Activated T-cell treated with anti-CD3 and anti-CD28 coated beads, Interleukin-2, amount 50 U/mL, for 72 hours (primary cell): ENCODE measurements at places on chromosomes 5 and 9. TPM values are rescaled to one million over a fixed set of nuclear protein-coding genes. Genes with fewer than 3 reads are reported as not detected.

The QRFP gene
- not detected for total RNA-seq

The SMIM33 gene
- total RNA-seq: 0.35 TPM

DNA sequence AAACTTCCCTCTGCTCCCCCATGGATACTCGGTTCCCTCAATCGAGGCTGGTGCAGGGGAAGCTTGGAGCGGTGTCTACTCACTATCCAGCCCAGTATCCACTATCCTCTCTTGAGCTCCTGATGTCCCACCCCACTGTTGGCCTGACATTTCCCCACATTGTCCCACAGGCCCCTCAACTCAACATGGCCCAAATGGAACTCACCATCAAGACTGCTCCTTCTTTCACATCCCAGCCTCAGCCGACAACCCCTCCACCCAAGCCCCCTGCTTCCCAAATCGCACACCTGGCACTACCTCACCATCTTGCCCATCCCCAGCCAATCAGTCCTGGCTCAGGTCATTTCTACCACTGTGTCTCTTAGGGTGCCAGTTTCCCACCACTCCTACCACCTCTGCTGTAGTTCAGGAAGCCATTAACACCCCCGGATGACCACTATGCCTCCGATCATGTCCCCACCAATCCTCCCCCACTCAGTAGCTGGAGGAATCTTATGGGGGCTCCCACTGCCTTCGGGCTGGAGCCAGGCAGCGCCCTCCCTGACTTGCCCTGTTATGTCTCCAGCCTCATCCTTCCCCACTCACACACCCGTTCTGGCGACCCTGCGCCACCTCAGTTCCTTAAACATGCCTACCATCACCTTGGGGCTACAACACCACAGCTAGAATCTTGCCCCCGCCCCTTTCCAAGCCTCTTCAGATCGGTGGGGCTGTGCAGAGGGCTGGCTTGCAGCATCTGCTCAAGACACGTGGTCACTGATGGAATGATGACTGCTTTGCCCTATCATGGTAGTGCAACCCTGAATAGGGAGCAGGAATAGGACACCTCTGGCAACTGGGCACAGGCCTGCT lies 273.6 kb downstream of the FSTL4 start:
- no peaks in the 10 kb centered on the region for H3K27me3 ChIP-seq
- no peaks in the 10 kb centered on the region for H3K36me3 ChIP-seq
- H3K27ac ChIP-seq: no peak overlapping the region
- no peak for DNase-seq

GRCh38 chr5:175517824-175518450 lies 39.6 kb downstream of the SFXN1 start:
- H3K4me3 ChIP-seq: peak overlapping the region; percentile 83
- no peaks in the 10 kb centered on the region for H3K27me3 ChIP-seq
- DNase-seq: peak; percentile 83
- H3K27ac ChIP-seq: peak overlapping the region; percentile 99
- H3K4me1 ChIP-seq: peaks cover 87% of the 10 kb centered on the region

GRCh38 chr5:55052383-55052931 lies 28.4 kb downstream of the GZMK start:
- H3K36me3 ChIP-seq: peaks cover 11% of the 10 kb centered on the region
- no peak overlapping the region for H3K27ac ChIP-seq
- peaks cover 5% of the 10 kb centered on the region for H3K4me1 ChIP-seq
- DNase-seq: no peak

DNA sequence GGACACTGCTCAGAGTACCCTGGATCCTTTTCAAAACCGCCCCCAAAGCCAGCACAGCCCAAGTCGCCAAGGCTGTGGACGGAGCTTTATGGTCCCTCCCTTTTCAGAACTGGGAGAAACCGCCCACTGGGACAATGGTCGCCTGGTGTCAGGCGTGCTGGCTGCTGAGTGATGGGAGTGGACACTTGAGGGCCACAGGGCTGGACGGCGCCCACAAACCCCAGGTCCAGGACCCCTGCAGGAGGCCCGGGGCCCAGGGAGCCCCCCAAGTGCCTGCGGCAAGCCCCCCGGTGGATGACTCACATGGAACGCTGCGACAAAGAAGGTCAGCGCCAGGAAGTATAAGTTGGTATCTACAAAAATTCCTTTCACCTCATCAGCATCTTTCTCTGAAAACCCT lies 10.9 kb downstream of the CLPTM1L start:
- H3K4me3 ChIP-seq: no peak overlapping the region
- no peaks in the 10 kb centered on the region for H3K27me3 ChIP-seq
- DNase-seq: no peak
- H3K27ac ChIP-seq: no peak overlapping the region

DNA sequence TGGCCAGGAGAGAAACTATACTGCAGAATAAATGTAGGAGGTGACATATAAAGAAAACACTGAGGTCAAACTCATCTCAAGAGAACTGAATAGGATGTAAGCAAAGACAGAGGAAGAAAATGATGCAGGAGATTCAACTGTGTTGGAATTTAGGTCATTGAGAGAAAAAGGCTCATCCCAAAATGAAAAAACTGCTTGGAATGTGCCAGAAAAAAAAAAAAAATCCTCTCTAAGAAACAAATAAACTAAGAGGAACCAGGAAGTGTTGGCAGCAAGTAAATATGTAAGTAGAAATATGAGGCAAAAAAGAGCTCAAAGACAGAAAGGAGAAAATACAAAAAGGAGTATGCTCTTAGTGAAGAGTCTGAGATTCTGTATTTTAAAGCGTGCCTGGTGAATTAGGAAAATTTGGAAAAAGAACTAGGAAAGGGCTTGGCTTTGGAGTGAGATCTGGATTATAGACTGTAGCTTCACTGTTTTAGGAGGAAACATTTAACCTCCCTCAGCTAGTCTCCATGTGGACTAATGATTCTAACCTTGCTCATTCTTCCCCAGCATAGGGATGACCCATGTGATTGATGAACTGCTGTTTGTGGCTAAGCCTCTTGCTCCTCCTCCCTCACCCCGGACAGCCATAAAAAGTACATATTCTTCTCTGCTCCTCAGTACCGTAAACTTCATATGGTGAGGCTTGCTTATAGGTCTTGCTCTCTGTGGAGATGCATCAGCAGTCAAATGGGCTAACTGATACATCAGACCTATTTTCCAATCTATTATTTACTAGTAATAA lies 185.6 kb upstream of the POU5F2 start:
- H3K27me3 ChIP-seq: no peaks in the 10 kb centered on the region
- DNase-seq: no peak
- no peaks in the 10 kb centered on the region for H3K4me1 ChIP-seq
- no peaks in the 10 kb centered on the region for H3K36me3 ChIP-seq
- peak overlapping the region; percentile 46 for H3K27ac ChIP-seq

GRCh38 chr9:78928625-78929405 lies 631.9 kb downstream of the PSAT1 start:
- no peak for DNase-seq
- H3K36me3 ChIP-seq: no peaks in the 10 kb centered on the region
- no peak overlapping the region for H3K27ac ChIP-seq
- no peaks in the 10 kb centered on the region for H3K4me1 ChIP-seq

- H3K36me3 ChIP-seq: peaks cover 11% of the 10 kb centered on the region
- peaks cover 31% of the 10 kb centered on the region for H3K4me1 ChIP-seq
- H3K27me3 ChIP-seq: no peaks in the 10 kb centered on the region
- peak overlapping the region; percentile 40 for H3K27ac ChIP-seq
Measured at GRCh38 chr5:1343315-1343751, 1.6 kb downstream of the CLPTM1L start.

DNA sequence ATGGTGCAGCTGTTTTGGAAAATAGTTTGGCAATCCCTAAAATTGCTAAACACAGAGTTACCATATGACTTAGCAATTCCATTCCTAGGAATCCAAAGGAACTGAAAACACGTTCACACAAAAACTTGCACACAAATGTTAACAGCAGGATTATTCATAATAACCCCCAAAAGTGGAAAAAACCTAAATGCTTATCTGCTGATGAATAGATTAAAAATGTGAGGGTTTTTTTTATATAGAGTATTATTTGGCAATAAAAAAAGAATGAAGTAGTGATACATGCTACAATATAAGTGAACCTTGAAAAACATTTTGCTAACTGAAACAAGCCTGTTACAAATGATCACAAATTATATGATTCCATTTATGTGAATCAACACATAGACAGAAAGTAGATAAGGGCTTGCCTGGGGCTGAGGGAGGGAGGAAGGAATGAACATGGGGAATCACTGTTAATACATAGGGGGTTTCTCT lies 45.1 kb upstream of the TRIO start:
- H3K27ac ChIP-seq: no peak overlapping the region
- H3K27me3 ChIP-seq: peaks cover 7% of the 10 kb centered on the region
- H3K4me3 ChIP-seq: no peak overlapping the region
- no peak for DNase-seq

DNA sequence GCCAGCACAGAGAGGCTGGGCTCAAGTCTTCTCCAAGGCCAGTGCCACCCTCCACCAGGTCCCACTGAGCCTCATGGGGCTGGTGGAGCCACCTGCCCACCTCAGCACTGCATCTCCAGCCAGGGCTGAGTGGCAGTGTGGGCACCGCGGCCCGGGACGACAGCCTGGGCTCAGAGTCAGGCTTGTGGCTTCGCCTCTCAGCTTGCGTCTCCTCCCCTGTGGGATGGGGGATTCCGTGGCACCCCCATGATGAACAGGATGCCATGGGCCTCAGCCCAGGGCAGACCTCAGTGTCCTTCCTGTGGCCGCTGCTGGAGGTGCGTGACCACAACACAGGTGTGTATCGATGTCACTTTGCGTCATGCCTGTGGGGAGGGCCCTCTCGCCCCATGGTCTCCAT lies 136.4 kb upstream of the PPP1R26 start:
- H3K36me3 ChIP-seq: no peaks in the 10 kb centered on the region
- H3K27ac ChIP-seq: no peak overlapping the region
- H3K4me1 ChIP-seq: no peaks in the 10 kb centered on the region
- no peak for DNase-seq
- no peak overlapping the region for H3K4me3 ChIP-seq

- no peaks in the 10 kb centered on the region for H3K36me3 ChIP-seq
- DNase-seq: no peak
- H3K27ac ChIP-seq: no peak overlapping the region
- H3K4me3 ChIP-seq: no peak overlapping the region
- no peaks in the 10 kb centered on the region for H3K4me1 ChIP-seq
- no peaks in the 10 kb centered on the region for H3K27me3 ChIP-seq
Measured at GRCh38 chr5:123014689-123015088, 21.8 kb downstream of the PPIC start.

DNA sequence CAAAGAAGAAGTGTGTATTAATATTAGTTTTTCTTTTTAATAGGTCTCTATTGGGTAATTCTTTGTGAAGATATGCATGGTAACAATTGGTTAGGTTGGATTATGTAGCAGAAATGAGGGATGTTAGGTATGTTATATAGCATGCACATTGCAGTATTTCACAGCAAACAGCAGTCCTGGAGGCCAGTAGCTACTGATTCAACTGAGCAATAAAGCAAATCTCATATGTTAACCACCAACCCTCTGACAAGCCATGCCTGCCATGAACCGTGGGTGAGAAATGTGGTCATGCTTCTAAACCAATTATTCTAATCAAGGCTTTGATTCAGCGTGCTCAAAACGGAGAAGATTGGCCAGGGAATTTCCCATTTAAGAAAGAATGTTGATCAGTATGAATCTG lies 313.0 kb upstream of the CDH6 start:
- no peak overlapping the region for H3K27ac ChIP-seq
- H3K4me1 ChIP-seq: no peaks in the 10 kb centered on the region
- no peaks in the 10 kb centered on the region for H3K36me3 ChIP-seq
- no peak overlapping the region for H3K4me3 ChIP-seq
- DNase-seq: no peak

DNA sequence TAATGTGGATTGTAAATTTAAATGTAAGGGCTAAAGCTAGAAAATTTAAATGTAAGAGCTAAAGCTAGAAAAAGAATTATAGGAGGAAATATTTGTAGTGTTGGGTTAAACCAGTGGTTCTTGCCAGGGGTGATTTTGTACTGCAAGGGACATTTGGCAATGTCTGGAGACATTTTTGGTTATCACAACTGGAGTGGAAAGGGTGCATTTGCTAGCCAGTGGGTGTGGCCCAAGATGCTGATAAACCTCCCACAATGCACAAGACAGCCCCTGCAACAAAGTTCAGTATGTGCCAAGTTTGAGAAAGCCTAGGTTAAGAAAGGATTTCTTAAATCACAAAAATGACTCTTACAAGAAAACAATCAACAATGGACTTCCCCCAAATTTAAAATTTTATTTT lies 31.6 kb upstream of the ELL2 start:
- H3K4me3 ChIP-seq: no peak overlapping the region
- no peaks in the 10 kb centered on the region for H3K36me3 ChIP-seq

The CCNI2 gene
- 3.4 TPM for total RNA-seq

- H3K36me3 ChIP-seq: peaks cover 12% of the 10 kb centered on the region
- no peak for DNase-seq
- peak overlapping the region; percentile 69 for H3K4me3 ChIP-seq
Measured at GRCh38 chr9:128099231-128099931, 28.1 kb downstream of the PTGES2 start.

DNA sequence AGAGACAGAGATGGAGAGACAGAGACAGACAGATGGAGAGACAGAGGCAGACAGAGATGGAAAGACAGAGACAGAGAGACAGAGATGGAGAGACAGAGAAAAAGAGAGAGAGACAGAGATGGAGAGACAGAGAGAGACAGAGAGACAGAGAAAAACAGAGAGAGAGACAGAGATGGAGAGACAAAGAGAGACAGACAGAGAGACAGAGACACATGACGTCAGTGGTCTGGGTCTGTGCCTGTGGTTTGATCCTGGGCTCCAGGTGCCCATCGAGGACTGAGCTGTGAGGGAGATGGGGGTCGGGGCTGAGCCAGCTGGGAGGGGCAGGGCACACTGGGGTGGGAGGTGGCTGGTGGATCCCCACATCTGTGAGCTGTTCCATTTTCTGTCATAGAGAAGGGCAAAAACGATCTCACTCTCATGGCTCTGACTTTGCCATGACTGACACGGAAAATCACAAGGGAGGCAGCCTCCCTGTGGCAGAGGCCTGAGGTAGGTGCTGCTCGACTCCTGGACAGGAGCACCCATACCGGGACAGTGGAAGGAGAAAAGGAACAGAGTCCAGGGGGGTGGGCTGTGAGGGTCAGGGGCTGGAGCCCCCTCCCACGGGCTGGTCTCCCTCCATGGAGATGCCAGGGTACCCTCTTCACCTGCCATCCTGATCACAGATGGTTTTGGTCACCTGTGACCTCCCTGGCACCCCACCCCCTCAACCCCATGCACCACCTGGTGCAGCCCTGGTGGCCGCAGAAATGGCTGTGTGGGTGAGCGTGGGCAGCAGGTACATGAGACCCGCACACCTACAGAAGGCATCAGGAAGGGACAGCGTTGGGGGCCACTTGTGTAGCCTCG lies 28.8 kb downstream of the GLT6D1 start:
- no peak overlapping the region for H3K4me3 ChIP-seq
- no peaks in the 10 kb centered on the region for H3K4me1 ChIP-seq
- DNase-seq: no peak
- H3K27me3 ChIP-seq: no peaks in the 10 kb centered on the region
- H3K27ac ChIP-seq: no peak overlapping the region
